Uterine smooth muscle cell (primary cell): ENCODE measurements at places on chromosomes 5 and 9. TPM values are rescaled to one million over a fixed set of nuclear protein-coding genes. Genes with fewer than 3 reads are reported as not detected.

GGTA1 gene
- total RNA-seq, result under 0.01 TPM in 1 of 2 replicates, not detected in the other

ENTPD2 gene
- total RNA-seq, result not detected in 2 replicates

IL5 gene
- total RNA-seq, result not detected in 2 replicates

CDH12 gene
- total RNA-seq, result not detected in 2 replicates

RPS23 gene
- total RNA-seq, result 1,988 and 2,381 TPM in 2 replicates

OR13C4 gene
- not detected in 2 replicates for total RNA-seq

NTRK2 gene
- 0.33 and 1.9 TPM in 2 replicates for total RNA-seq

KLF4 gene
- total RNA-seq, result 3.3 and 10.9 TPM in 2 replicates

KIF4B gene
- under 0.01 and 0.12 TPM in 2 replicates for total RNA-seq

PCAT7 gene
- total RNA-seq, result not detected in 2 replicates

CCDC187 gene
- under 0.01 TPM in 1 of 2 replicates, not detected in the other for total RNA-seq

TAF11L12 gene
- total RNA-seq, result not detected in 2 replicates

SPATA31E1 gene
- total RNA-seq, result under 0.01 TPM in 1 of 2 replicates, not detected in the other

PCDHB14 gene
- total RNA-seq, result 0.11 and 0.12 TPM in 2 replicates

SLC6A7 gene
- total RNA-seq, result under 0.01 TPM in 1 of 2 replicates, not detected in the other

FOXD4L4 gene
- total RNA-seq, result 0.22 and 0.37 TPM in 2 replicates

KCNIP1 gene
- not detected in 2 replicates for total RNA-seq

RORB gene
- 6.0 and 11.3 TPM in 2 replicates for total RNA-seq

PCDHB3 gene
- 0.75 and 0.77 TPM in 2 replicates for total RNA-seq

PCSK1 gene
- total RNA-seq, result 0.62 and 0.89 TPM in 2 replicates

C9orf50 gene
- 0.12 TPM in 1 of 2 replicates, not detected in the other for total RNA-seq

LCN2 gene
- total RNA-seq, result not detected in 2 replicates

PLPP7 gene
- total RNA-seq, result 7.9 and 10.2 TPM in 2 replicates

WDR31 gene
- total RNA-seq, result 1.3 and 2.7 TPM in 2 replicates

C9 gene
- 0.55 and 1.1 TPM in 2 replicates for total RNA-seq

TRAF1 gene
- total RNA-seq, result 0.55 and 0.62 TPM in 2 replicates

GABRA6 gene
- not detected in 2 replicates for total RNA-seq

PRR16 gene
- 5.9 and 12.7 TPM in 2 replicates for total RNA-seq

SOX30 gene
- total RNA-seq, result 0.12 TPM in 1 of 2 replicates, not detected in the other

ACER2 gene
- total RNA-seq, result 1.8 and 2.1 TPM in 2 replicates

ACTBL2 gene
- 0.11 and 0.12 TPM in 2 replicates for total RNA-seq

ZNF658 gene
- 4.6 and 6.2 TPM in 2 replicates for total RNA-seq

SPATA31D4 gene
- total RNA-seq, result under 0.01 TPM in 1 of 2 replicates, not detected in the other

ABHD17B gene
- 26.2 and 37.0 TPM in 2 replicates for total RNA-seq

NIPBL gene
- total RNA-seq, result 30.9 and 36.0 TPM in 2 replicates

CHSY3 gene
- total RNA-seq, result 3.8 and 5.5 TPM in 2 replicates

PTTG1 gene
- total RNA-seq, result 119 and 384 TPM in 2 replicates

ATP10B gene
- total RNA-seq, result 0.37 TPM in 1 of 2 replicates, not detected in the other

PROB1 gene
- 0.87 and 1.00 TPM in 2 replicates for total RNA-seq

PALM2AKAP2 gene
- 7.7 and 20.4 TPM in 2 replicates for total RNA-seq

FBN2 gene
- total RNA-seq, result 95.7 and 101 TPM in 2 replicates

GCNT4 gene
- total RNA-seq, result 1.4 TPM in 2 replicates

GFPT2 gene
- 24.2 and 27.7 TPM in 2 replicates for total RNA-seq

HMCN2 gene
- total RNA-seq, result under 0.01 TPM in 2 replicates

RNF180 gene
- total RNA-seq, result 3.4 and 5.7 TPM in 2 replicates
